ENCODE measurements at places on chromosomes 3 and 15. TPM values are rescaled to one million over a fixed set of nuclear protein-coding genes. Genes with fewer than 3 reads are reported as not detected.

DNA sequence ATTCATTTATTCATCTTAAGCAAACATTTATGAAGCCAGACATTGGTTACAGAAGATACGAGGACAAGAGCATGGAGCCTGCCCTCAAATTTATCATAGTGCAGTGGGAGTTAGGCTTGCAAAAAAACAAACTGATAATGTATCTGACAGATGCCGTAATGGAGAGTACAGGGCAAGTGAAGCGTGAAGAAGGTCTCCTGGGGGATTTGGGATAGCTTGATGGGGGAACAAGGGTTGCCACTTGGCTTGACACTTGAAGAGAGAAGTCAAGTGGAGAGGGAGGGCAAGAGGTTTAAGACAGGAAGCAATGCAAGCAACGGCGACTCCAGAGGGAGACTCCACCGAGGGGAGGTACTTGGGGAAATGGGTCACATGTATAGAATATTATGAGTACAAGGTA is 129.3 kb downstream of the SSR3 start:
- DNase-seq: no peak

GRCh38 chr15:22981051-22981840 is 1.1 kb upstream of the CYFIP1 start:
- DNase-seq: no peak

GRCh38 chr3:54243056-54243931 is 120.9 kb downstream of the CACNA2D3 start:
- no peak for DNase-seq

DNA sequence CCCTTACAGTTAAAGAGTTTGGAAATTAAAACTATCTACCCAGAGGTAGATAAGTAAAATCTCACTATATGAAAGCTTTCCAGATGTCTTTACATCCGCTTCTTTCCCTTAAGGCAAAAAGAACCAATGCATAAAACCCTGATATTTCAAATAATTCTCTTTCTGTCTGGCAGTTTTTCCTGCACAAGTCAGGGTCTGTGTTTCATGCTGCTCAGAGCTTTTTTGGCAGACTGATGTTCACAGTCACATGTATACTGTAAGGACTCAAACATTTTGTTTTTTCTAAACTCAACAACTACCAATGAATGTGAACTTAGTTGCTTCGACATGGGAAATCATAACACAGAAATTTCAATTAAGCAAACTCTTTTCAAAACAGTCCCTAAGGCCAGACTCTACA is 988.4 kb downstream of the EPHA3 start:
- DNase-seq: no peak

DNA sequence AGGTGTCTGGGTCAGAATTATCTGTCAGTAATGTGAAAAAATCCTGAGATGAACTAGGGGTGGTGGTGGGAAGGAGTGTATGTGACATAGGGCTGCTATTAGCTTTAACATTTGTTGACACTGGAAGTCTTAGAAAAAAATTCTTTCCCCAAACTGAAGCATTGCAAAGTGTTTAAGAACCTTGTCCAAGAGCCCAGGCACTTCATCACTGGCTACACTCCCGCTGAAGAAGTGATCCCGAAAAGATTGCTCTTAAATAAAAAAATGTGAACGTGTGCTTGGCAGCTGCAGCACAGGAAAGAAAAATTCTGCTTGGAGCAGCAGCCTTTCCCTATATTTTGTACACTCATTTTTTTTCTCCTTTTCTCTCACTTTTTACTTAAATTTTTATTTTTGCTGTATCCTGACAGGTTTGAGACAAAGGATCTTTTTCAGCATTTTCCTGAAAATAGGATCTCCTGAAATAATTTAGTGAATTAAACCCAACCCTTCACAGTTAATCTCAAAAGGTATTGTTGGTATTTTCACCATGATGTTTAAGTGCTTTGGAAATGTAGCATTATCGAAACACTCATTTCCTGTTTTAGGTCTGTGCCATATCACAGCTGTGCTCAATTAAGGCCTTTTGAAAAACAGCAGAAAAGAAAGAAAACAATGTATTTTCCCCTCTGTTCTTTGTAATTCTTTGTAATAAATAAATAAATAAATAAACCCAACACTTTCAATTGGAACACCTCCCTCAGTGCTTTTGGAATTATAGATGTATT is 477.6 kb downstream of the ZNF385D start:
- no peak for DNase-seq

DNA sequence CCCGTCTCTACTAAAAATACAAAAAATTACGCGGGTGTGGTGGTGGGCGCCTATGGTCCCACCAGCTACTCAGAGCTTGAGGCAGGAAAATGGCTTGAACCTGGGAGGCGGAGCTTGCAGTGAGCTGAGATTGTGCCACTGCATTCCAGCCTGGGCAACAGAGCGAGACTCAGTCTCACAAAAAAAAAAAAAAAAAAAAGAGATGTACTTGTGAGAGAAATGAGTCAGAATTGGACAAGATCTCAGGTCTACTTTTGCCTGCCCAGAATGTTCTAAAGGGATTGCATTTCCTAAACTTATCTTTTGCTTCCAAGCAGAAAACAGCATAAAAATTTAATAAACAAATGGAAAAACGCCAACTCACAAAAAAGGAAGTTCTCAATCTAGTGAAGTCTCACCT is 167.5 kb downstream of the NR2F2 start:
- peak; percentile 63 for DNase-seq

GRCh38 chr3:53806182-53807116 is 39.8 kb downstream of the CHDH start:
- DNase-seq: peak; percentile 80

DNA sequence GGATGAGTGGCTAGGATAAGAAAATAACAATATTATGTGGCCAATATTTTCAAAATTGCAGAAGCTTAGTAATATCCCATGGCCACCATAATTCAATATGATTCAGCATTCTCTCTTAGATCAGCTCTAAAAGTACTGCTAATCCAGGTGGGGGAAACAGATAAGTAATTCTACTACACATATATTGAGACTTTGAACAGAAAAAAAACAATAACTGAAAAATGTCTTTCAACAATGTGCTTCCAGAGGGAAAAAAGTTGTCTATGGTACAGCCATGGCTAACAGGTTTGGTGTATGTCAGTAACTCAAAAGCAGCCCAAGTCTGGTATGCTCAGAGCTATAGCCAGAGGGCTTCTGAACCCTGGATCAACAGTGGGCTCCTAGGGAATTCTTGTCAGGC is 42.4 kb upstream of the PPIB start:
- DNase-seq: no peak

DNA sequence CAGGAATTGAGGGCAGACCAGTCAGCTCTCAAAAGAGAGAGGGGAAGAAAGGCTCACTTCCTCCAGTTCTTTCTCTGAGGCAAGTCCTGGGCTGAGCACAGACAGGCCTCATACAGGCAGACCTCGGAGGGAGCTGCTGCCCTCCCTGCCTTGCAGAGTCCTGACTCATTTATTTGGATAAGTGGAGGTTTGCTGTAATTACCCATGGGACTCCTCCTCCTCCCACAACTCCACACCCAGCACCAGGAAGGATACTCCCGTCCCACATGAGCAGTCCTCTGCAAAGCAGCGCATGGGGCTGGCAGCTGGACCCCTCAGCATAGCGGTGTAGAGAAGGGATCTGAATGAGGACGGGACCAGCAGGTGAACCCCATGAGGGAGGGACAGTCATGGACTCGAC is 13.4 kb upstream of the SCN10A start:
- peak; percentile 36 for DNase-seq

DNA sequence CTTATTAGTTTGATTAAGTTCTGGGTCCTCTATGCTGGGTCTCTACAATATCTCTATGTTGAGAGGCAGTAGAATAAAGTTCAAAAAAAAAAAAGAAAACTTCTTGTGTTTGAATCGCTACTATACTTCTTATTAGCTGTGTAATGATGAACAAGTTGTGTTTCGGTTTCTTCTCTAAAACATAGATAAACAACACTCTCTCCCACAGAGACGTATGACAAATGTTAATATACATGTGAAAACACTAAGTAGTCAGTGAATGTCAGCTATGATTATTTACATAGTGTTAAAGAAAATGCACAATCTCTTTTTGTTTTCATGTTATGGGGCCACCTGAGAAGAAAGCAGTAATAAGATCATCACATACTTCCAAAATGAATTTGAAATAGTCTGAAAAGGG is 45.3 kb downstream of the ACAP2 start:
- no peak for DNase-seq

- DNase-seq: no peak
Observed at GRCh38 chr15:100083572-100083971, 258.2 kb downstream of the ADAMTS17 start.

GRCh38 chr3:177337541-177338331 is 140.5 kb upstream of the TBL1XR1 start:
- DNase-seq: no peak

GRCh38 chr3:196794467-196794866 is 54.8 kb downstream of the PAK2 start:
- DNase-seq: no peak

DNA sequence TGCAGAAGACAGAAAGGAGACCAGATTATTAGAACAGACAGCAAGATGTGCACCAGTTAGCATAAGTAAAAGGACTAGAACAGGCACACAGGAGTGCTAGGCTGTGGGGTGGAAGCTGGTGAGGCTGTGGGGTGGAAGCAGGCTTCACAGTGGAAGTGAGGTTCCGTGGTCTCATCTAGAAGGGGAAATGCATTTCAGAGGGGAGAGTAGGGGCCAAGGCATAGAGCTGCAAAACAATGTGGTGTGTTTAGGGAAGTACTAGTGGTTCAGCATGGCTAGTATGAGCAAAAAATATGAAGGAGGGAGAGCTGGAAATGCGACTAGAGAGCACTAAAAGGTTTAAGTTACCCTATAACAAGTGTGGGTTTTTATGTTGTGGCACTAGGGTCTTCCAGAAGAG is 6.5 kb downstream of the POPDC2 start:
- DNase-seq: no peak

DNA sequence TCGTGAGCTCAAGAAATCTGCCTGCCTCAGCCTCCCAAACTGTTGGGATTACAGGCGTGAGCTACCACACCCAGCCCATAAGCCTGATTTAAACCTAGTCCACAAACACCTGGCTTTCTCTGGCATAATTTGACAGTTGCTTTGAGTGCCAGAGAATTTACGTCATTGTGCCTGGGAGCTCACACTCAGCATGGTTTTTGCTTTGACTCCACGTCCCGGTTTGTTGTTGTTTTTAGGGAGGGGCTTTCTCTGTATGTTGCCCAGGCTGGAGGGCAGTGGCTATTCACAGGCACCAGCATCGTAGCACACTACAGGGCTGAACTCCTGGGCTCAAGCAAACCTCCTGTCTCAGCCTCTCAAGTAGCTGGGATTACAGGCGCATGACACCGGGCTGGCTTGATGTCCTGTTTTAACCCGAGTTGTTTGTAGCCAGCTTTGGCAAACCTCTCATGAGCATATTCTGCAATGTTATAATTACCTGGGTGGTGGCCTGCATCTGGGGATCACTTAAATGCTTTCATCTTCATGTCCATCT is 32.7 kb downstream of the CEMIP start:
- no peak for DNase-seq

Gene AP3S2
- total RNA-seq: 94.2 TPM

Gene SLC27A2
- total RNA-seq: 0.57 TPM

Gene ARPC4
- 197 TPM for total RNA-seq

Gene HYAL1
- 1.2 TPM for total RNA-seq

Gene MCF2L2
- total RNA-seq: not detected

Gene MUC20
- total RNA-seq: 0.17 TPM

Gene OXTR
- total RNA-seq: 0.61 TPM

Gene TMC3
- not detected for total RNA-seq

Gene RAD18
- total RNA-seq: 3.9 TPM

All from Caki2 (cell line).